ENCODE measurements at places on chromosomes 7 and 10.

DNA sequence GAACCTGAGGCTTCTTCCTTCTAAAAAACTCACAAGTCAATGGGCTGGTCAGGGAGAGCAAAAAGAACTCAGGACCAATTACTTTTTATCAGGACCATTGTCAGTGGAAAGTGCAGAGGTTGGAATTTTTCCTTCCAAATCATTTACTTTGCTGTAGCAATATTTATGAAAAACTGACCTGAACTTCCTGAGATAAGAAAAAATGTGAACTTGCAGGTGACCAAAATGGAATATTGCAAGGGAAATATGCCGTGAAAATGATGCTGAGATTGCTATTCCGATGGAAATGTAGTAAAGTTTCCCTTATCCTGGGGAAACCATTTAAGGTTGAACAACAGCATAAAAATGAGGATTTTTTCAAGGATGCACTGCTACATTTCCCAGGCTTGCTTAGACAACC is 148.3 kb upstream of the PFKP start:
- no peak for DNase-seq

GRCh38 chr10:14146025-14146424 is 184.7 kb downstream of the FRMD4A start:
- DNase-seq: no peak

- DNase-seq: no peak
These were observed 80.8 kb upstream of the CAPZA2 start for GRCh38 chr7:116781584-116781983.

DNA sequence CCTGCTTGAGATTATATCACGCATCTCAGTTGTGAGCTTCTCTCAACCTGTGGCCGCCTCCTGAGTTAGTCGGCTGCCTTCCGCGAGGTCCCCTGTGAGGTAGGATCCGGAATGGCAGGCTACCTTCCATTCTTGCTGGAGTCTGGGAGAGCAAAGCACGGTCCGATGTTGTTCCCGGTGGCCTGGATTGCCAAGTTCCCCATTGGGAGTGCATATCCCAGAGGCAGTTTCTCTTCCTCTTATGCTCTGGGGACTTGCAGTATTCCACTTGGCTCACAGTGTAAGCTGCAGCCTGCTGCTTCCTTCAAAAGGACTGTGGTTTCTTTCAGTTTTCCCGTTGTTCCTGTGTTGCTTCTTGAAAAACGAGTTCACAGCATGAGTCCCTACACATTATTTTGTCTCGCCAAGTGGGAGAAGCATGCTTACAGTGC is 225.4 kb upstream of the ZWINT start:
- DNase-seq: no peak

DNA sequence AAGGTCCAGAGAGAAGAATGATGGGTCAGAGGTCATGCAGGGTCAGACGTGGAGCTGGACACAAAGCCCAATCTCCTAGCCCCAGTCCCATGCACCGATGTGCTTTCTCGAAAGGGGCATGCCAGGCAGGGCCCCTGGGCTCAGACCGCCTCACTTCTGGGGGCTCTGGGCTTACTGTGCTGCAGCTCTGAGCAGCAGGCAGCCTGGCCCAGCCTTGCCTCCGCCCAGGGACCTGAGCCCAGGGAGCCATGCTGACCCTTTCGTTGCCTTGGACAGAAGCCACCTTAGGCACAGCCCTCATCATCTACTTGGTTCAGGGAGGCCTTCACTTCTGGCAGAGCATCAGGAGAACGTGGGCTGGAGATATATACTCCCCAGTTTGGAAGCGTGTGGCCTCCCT is 161.2 kb downstream of the GRK5 start:
- DNase-seq: no peak

GRCh38 chr7:157009778-157010587 is 480 bp downstream of the MNX1 start:
- DNase-seq: no peak

DNA sequence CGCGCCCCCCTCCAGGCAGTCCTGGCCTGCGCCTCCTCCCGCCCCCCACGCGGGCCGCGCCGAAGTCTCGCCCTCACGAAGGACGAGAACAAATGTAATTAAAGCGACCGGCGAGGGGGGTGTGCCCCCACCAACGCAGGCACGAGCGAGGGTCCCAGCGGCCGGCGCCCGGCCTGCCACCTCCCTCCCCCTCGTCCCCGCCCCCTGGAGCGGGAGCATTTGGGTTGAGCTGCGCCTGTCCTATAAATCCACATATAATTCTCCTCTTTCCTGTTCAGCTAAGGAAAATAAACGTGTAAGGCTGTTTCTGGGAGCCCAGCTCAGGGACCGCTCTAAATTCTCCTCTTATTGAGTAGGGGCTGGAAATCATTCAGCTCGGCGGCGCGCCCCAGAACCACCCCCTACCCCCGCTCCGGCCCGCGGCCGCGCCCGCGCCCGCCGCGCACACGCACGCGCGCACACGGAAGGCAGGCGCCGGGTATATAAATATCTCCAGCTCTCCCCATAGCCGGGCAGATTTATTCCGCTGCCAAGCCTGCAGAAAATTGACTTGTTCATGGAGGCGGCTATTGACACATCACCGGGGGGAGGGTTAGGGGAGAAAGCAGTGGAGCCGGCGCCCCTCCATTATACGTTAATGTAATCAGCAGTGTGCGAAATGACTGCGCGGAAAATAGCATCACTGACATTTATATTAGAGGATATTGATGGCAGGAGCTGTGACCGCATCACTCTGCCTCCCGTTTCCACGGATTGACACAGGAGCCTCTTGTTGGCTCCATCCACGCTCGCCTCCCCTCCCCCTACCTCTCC is 61.6 kb upstream of the BTRC start:
- no peak for DNase-seq

GRCh38 chr7:157397731-157398691 is 61.2 kb downstream of the DNAJB6 start:
- peak; percentile 63 for DNase-seq

DNA sequence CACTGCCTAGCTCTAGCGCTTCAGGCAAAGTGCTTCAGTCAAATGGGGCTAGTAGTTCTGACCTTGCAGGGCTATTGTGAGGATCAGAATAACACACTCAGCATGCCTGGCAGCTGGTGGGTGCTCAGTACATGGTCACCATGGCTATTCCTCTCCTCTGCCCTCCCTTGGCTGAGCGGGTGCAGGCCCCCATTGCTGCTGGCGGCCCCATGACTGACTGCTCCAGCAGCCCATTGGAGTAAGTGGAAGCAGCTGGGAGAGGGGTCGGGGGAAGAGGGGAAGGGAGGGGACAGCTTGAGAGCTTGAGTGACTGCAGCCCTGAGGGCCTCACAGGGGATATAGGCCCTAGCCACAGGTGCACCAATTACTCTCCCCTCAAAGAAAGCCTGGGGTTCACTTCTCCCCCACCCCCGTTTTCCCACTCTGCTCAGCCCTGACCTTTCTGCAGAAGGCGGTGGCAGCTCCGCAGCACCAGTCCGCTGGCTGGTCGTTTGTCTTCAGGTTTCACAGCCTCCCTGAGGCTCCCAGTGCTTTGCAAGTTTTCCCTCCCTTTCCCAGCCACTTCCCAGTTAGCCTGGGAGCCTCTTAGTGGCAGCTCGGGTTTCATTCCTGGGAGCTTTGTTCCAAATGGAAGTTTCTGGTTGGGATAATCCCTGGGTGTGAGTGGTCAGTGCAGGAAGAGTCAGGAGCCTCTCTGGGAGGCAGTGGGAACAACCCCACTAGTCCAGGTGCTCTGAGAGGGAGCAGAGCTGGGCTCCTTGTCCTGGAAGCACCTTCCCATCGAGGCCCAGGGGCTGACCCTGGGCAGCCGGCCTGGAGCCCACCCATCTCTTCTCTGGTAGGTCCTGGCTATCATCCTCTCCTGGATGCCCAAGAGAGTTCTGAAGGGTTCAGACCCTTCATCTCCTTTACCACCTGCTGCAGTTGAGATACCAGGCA is 16.3 kb downstream of the FGF8 start:
- DNase-seq: no peak

GRCh38 chr7:18163091-18163490 is 135.4 kb upstream of the PRPS1L1 start:
- no peak for DNase-seq

- DNase-seq: no peak
These were observed 31.9 kb upstream of the HPS1 start for GRCh38 chr10:98478430-98479222.

GRCh38 chr7:53518319-53518718 is 482.9 kb downstream of the POM121L12 start:
- DNase-seq: no peak

GRCh38 chr7:92768501-92769393 is 67.6 kb downstream of the CDK6 start:
- DNase-seq: no peak

All from SJSA1 (cell line).